ENCODE measurements at places on chromosomes 7 and 10.

DNA sequence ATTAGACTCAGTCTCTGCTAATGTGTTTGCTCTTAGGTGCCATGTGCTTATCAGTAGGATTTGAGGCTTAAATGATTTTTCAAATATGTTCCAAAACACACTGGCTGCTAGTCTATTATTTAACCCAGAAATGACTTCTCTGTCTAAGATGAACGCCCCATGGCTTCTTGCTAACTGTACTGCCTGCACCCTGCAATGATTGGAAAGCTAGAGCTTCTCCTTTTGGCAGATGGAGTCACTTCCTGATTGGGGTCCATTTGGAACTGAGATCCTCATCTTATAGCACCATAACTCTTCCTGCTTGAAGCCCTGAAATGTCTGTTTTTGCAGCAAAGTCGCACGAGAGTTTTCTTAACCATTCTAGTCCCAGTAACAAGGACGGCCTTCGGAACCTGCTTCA lies 186.5 kb upstream of the ADO start:
- DNase-seq = no peak

DNA sequence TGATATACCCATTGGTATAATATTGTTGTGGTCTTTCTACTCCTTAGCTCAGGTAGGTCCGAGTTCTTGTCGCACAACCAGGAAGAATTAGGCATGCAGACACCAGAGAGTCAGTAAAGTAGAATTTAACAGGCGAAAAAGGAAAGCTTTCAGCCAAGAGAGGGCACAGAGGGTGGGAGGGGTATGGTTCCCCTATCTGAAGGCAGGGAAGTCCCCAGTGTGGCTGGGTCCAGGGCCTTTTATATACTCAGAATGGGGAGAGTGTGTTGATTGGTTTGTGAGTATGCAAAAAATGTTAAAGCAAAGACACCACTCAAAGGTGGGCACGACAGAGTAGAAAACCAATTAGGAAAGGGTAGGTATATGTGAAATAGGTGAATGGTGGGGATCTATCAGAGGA lies 53.9 kb downstream of the IMMP2L start:
- no peak for DNase-seq

- no peak for DNase-seq
Measured at GRCh38 chr7:129588268-129588667, 23.3 kb upstream of the NRF1 start.

DNA sequence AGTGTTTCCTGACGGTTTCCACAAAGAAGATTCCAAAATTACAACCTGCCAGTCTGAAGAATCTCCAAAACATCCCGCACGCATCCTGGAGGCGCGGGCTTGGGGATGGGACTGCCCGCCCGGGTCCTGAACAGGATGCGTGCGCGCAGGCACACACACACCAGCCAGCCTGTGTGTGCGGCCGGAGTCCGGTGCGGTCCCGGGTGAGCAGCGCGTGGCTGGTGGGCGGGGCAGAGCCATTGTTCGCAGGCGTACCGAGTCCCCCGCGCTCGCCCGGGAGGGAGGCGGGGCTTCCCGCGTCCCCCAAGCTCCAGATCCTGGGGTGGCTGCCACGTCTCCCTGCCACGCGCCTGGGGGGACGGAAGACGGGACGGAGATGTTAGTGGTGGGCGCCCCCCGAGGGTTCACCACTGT lies 675 bp upstream of the SCD start:
- DNase-seq = peak; percentile 32

DNA sequence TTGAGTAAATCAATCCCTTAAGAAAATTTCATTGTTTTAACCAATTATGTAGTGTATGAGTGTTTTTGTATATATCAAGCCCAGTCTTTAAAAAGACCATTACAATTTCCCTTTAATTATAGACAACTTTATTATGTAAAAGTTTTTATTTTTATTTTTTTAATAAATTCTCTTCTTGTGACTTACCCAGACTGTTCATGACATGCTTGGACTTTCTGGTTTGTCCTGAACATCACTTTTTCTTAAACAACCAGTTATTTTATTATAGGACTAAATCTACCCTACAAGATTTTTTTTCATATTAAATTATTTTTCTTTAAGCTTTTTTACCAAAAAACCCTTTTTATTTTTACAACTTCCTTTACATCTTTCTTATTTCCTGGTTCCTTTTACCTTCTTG lies 410.4 kb downstream of the ATRNL1 start:
- no peak for DNase-seq

- DNase-seq = no peak
Measured at GRCh38 chr7:47651355-47652317, 69.7 kb upstream of the TNS3 start.

- DNase-seq = no peak
Measured at GRCh38 chr7:10022957-10023356, 950.7 kb upstream of the PHF14 start.

DNA sequence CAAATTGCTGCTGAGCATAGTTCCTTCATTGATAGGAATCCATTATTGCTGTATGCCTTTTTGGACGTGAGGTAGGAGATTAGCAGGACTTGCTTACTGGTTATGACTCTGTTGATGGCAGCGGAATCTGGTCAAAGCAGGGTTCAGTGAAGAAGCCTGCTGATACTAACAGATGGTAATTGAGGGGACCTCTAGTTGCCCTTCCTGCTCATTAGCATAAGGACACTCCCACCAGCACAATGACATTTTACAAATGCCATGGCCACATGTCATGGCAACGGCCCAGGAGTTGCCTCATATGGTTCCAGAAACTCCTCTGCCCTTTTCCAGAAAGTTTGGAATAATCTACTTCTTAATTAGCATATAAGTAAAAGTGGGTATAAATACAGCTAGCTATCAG lies 417.5 kb downstream of the CDC14C start:
- DNase-seq = no peak

- no peak for DNase-seq
Measured at GRCh38 chr10:111967116-111967515, 216.4 kb downstream of the GPAM start.

GRCh38 chr7:108454674-108455550 lies 1.3 kb downstream of the NRCAM start:
- no peak for DNase-seq

DNA sequence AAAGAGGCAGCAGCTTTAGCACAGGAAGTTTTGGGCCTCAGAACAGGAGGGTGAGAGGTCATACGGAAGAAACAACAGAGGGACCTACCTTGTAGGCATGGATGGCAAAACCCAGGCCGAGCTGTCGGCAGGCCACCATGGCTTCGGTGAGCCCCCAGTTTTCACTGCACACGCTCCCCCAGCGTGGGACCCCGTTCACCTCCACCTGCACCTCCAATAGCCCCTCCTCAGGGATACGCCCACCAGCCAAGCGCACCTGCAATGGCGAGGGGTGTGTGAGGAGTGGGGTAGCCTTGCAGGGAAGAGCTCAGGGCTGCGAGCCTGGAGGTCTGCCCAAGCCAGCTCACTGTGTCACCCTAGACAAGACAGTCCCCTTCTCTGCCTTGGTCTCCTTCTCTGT lies 11.3 kb downstream of the LOXL4 start:
- DNase-seq = no peak

- no peak for DNase-seq
Measured at GRCh38 chr10:123559823-123560092, 106.4 kb upstream of the GPR26 start.

All from activated CD4-positive, alpha-beta T cell treated with anti-CD3 and anti-CD28 coated beads, Interleukin-2, amount 50 U/mL, for 4 hours (primary cell).